ENCODE measurements at places on chromosomes 11 and 22.

DNA sequence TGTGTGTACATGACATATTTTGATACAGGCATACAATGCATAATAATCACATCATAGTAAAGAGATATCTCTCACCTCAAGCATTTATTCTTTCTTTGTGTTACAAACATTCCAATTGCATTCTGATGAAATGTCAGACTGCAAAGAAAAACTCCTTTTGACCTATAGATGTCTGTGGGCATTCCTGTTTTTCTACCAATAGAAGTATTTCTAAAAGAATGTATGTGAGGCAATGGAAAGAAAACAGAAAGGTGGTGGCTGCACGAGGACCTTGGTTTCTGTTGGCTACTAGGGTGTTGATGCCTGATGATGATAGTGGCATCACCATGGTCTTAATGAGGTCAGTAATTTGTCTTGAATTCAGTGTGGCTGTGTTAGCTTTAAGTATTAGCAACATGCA lies 137.0 kb upstream of the ANO3 start:
- no peak for DNase-seq

- DNase-seq = no peak
These were observed 45.3 kb downstream of the CADM1 start for GRCh38 chr11:115458877-115459276.

DNA sequence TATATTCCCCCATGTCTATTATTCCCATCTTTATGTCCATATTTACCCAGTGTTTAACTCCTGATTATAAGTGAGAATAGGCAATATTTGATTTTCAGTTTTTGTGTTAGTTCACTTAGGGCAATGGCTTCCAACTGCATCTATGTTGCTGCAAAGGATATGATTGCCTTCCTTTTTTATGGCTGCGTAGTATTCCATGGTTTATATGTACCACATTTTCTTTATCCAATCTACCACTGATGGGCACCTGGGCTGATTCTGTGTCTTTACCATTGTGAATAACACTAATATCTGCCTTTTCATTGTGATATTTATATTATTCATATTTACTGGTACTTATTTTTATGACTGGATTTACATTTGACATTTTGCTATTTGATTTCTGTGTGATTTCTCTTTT lies 649.6 kb downstream of the NTM start:
- no peak for DNase-seq

- no peak for DNase-seq
These were observed 260.0 kb downstream of the SOX6 start for GRCh38 chr11:16096336-16096735.

DNA sequence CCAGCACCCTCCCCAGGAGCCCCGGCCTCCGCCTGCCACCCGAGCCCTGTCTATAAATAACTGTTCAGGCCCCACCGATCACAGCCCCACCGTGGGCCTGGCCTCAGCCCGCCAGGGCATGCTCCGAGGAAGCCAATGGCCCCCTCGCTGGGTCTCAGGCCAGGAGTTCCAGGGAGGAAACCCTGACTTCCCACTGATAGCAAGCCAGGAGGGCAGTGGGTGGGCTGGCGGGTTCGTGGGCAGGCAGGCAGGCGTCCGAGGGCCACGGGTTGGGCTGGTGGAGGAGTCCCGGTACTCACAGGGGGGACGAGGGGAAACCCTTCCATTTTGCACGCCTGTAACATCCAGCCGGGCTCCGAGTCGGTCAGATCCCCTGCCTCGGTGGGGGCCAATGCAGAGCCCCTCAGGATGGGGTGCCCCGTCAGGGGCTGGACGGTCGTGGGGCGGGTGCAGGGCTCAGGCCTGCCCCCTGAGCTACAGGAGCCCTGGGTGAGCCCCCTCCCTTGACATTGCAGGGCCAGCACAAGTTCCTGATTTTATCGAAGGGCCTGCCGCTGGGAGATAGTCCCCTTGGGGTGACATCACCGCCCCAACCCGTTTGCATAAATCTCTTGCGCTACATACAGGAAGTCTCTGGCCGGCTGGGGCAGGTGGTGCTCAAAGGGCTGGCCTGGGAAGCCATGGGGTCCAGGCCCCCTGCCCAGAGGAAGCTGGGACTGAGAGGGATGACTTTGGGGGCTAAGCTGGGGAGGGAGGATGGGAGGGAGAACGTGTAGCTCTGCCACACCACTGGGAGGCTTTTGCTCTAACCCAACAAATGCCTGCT lies at the start of gene SPI1:
Gene SPI1, minus strand, starts transcription at position 538 of the 826 bp plus-strand sequence. Its CDS starts 194 bp downstream, at position 344.
- no peak for DNase-seq

GRCh38 chr11:118705791-118706545 lies 26.5 kb upstream of the TREH start:
- DNase-seq = no peak

DNA sequence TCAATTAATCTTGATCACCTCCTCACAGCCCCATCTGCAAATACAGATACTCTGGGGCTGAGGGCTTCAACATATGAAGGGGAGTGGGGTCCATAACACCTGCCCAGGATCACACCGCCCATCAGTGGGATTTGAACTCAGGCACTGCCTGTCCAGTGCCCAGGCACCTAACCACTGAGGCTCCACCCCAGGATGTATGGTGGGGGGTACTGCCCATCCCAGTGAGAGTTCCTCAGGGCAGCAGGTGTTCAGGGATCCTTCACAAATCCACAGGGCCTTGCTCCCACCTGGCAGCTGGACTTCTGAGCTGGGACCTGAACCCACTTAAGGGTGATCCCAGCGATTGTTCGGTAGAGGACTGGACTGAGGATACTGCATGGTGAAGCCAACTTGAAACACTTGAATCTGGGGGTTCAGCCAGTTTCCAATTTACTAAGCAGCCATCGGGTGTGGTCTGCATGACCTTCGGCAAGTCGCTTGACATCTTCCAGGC lies 33.3 kb downstream of the PRDM11 start:
- DNase-seq = no peak

Measured in stimulated activated CD8-positive, alpha-beta memory T cell treated with anti-CD3 and anti-CD28 coated beads, Interleukin-15, amount 100 ng/mL, for 48 hours (primary cell).